ENCODE measurements at places on chromosomes 5 and 9. TPM values are rescaled to one million over a fixed set of nuclear protein-coding genes. Genes with fewer than 3 reads are reported as not detected.
A peak's percentile ranks its signal among the peaks of the same experiment; 100 is the strongest.

DNA sequence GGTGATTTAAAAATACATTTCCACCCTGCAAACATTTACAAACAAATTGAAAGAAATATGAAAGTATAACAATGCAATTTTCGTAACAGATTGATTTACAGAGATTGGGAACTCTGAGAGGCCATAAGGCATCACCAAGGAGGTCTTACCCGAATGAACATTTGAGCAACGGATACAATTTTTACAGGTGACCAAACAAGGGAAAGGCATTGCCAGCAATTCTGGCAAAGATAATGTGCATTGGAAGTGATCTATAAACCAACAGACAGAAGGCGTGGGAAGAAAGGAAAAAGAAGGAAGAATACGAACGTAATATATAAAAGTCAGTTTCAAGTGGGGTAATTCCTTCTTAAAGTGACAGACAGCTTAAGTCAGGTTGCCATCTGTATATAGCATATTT, 295.9 kb downstream of the CDH12 start:
- no peak for DNase-seq

DNA sequence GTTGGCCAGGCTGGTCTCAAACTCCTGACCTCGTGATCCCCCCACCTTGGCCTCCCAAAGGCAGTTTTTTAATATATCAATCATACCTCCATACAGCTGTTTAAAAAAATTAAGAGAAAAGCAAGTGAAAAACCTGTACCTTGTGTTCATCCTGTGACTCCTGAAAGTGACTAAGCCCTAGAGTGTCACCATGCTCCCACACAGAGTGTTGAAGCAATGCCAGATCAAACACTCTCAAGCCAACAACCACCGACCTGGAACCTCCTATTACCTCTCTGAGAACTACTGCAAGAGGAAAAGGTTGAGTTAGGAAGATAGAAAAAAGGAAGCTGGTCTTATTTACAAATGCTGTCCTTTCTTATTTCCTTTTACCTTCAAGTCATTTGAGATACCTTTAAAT, 123.5 kb downstream of the RASEF start:
- peak; percentile 42 for DNase-seq

DNA sequence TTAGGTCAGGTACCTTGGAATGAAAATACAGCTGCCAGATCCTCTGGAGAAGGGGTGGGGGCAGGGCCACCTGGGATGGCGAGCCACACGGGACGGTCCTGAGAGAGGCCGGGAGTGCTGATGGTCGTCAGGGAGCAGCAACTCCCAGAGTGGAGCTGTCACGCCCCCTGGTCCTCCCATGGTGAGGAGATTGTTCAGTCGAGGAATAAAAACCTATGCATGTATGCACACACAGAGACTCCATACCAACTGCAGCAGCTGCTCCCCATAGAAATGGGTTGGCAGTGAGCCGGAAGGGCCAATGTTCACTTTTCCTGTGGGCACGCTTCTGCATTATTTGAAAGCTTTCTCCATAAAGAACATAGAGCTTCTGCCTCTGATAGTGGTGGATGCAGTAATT, 45.2 kb upstream of the SEMA4D start:
- DNase-seq = no peak

DNA sequence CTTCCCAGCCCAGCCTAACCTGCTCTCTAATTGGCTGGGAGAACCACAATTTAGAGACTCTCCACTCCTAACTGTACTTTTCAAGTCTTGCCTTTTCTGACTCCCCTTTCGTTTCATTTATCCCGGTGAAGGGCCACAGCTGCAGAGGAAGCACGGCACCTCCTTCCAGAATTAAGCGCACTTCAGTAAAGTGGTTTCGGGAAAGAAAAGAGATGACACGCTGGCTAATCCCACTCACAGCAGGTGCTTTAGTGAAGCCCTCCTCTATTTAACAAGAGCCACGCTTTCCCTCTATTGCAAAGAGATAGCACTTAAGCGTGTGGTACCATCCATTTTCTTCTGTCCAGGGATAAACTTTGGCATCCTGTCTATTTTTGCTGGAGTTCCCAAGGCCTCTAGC, 4.8 kb downstream of the DNAH5 start:
- no peak for DNase-seq

- DNase-seq = no peak
These were observed 353 bp upstream of the TMED9 start for GRCh38 chr5:177591690-177592009.

GRCh38 chr9:109733690-109734089, 46.3 kb upstream of the PALM2AKAP2 start:
- DNase-seq = no peak

GRCh38 chr5:134435560-134435959, 23.9 kb upstream of the CDKN2AIPNL start:
- no peak for DNase-seq

- DNase-seq = no peak
These were observed 82.4 kb downstream of the SH3RF2 start for GRCh38 chr5:146018514-146019375.

DNA sequence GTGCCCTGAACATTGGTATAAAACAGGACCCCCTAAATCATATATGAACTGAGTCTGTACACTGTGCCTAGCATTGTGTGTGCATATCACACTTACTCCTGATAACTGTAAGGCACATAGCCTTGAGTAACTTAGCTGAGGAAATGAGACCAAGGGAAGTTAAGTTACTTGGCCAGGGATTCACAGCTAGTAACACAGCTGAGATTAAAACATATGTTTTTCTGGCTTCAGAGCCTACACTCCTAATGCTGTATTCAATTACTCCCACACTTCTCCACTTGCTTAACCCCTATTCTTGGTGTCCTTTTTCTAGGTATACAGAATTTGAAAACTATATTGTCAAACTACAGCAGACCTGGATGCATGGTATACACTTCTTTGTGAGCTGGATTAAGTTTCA, 12.8 kb downstream of the GHR start:
- no peak for DNase-seq

GRCh38 chr9:32533816-32534215, 7.8 kb upstream of the RIGI start:
- DNase-seq = no peak

GRCh38 chr9:36486329-36486932, 86.3 kb upstream of the MELK start:
- DNase-seq = peak; percentile 23

The MLANA gene
- total RNA-seq = not detected

The PDE8B gene
- 15.8 TPM for total RNA-seq

The FGF1 gene
- total RNA-seq = 0.78 TPM

The CTSL gene
- 60.2 TPM for total RNA-seq
